Myocyte (in vitro differentiated cells): ENCODE measurements at places on chromosomes 13 and 19. TPM values are rescaled to one million over a fixed set of nuclear protein-coding genes. Genes with fewer than 3 reads are reported as not detected.
A peak's percentile ranks its signal among the peaks of the same experiment; 100 is the strongest.

TMEM143 gene
- 10.1 and 10.4 TPM in 2 replicates for total RNA-seq

SERP2 gene
- total RNA-seq: 1.9 and 2.0 TPM in 2 replicates

GRCh38 chr13:66312312-66313087 is 917.6 kb downstream of the PCDH9 start:
- DNase-seq: peak; percentile 31

- DNase-seq: no peak
Measured at GRCh38 chr13:31409678-31410356, 210.0 kb downstream of the B3GLCT start.

DNA sequence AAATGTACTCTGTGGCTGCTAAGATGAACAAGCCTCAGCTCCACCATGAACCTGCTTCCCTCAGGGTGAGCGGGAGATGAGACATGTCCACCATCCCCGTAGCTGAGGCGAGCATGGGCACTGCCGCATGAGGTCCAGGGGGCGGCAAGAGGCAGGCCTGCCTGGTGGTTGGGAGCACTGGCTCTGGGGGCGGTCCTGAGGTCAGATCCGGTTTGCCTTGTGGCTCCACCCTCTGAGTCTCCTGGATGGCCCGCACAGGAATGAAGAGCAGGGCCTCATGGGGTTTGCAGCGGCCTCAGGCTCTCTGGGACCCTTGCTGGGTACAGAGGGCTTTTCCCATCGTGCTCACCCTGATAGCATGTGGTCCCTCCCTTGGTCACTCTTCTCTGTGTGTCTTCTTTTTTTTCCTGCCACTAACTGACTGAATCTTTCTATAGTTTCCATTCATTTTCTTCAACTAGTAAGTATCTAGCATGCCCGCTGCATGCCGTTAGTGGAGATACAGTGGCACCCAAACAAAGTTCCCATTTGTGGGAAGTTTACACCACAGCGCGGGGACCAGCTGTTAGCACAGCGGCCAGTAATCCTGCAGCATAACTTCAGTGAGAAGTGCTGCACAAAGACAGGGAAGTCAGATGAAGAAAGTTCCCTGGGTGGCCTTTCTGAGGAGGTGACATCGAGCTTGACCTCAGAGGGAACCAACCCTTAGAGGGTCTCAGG is 37.3 kb downstream of the CAPN12 start:
- DNase-seq: no peak

GRCh38 chr19:46713781-46714443 is 3.0 kb downstream of the PRKD2 start:
- DNase-seq: peak; percentile 72

ACER1 gene
- total RNA-seq: not detected in 2 replicates

DNA sequence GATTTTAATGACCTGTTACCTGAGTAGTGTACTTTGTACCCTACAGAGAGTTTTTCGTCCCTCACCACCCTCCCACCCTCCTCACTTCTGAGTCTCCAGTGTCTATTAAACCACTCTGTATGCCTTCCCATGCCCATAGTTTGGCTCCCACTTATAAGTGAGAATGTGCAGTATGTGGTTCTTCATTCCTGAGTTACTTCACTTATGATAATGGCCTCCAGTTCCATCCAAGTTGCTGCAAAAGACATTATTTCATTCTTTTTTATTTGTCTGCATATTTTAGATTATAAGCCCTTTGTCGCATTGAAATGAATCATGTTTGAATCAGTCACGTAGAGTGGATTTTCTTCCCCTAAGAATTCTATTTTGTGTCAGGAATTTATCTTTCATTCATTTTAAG is 12.2 kb upstream of the HTR2A start:
- no peak for DNase-seq

DNA sequence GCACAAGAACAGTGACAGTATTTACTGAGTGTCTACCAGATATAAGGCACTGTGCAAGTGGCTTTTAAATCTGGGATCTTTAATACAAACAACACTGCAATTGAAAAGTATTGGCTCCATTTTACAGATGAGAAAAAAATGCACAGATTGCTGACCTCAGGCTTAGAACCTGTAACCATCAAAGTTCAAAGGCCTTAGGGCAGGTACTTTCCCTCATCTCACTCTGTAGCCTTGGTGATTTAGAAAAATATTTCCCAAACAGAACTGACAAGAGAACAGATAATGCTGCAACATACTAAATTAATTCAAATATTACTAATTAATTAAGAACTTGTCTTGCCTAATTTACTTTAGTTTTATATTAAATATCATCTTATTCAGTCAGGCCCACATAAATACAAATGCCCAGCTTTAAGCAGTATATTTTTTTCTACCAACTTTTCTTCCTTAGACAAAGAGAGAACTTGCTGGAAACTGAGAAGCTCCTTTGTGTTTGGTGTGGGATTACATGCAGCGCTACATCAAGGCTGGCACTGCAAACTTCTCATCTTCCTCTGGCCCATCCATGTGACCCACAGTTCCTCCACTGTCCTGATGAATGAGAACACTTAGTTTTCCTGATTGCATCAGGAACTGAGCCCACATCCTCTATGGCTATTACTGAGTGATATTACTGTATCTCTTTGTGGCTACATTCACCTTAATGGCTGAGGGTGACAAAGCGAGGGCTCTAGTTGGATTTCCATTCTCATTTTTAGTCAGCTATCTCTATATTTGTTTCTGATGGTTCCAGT is 302.1 kb downstream of the ENOX1 start:
- no peak for DNase-seq

GRCh38 chr13:113763961-113764792 is 5.2 kb downstream of the TMEM255B start:
- DNase-seq: no peak

CEACAM8 gene
- not detected in 2 replicates for total RNA-seq

DNA sequence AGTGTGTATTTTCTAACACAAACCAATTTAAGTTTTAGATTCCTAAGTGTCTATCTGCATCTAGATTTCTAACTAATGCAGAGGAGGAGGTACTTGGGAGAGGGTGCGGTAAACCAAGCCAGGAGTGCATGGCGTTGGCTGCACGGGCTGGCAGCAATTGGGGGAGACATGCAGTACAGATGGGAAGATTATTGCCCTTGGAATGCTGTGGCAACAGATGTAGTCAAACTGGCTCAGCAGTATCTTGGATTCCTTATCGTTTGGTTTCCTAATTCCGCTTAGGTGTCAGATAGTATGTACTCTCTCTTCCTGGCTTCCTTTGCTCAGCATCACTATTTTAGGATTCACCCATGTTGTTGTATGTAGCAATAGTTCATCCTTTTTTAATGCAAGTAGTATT is 29.4 kb upstream of the STK24 start:
- DNase-seq: peak; percentile 9

- DNase-seq: peak; percentile 71
Measured at GRCh38 chr19:42563352-42564210, 31.1 kb downstream of the CEACAM8 start.

- DNase-seq: no peak
Measured at GRCh38 chr13:113978741-113979481, 5.0 kb upstream of the C13orf46 start.

- DNase-seq: no peak
Measured at GRCh38 chr13:32031815-32032370, 319 bp downstream of the FRY start.

S1PR5 gene
- 0.21 and 1.1 TPM in 2 replicates for total RNA-seq

DNA sequence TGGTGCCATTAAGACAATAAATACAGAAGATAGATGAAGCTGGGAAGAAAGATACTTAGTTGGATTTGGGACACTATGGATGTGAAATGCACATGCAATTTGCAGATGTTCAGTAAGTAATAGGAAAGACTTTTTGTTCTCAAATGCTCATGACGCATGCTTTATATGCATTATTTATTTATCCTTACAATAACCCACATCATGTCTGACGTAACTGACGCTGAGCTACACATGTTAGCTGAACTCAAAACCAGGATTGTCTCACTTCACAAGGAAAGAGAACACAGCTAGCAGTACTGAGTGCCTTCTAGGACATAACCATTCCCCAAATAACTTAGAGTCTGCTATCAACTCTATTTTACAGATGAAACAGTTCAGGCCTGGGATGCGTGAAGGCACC is 463.4 kb downstream of the FGF9 start:
- DNase-seq: no peak
